Hematopoietic multipotent progenitor cell treated with erythropoietin and hydrocortisone succinate and interleukin-3 and kit ligand, for 6 days (in vitro differentiated cells): ENCODE measurements at places on chromosomes 3 and 15.

- DNase-seq = no peak
Observed at GRCh38 chr3:181264486-181264885, 274.9 kb upstream of the DNAJC19 start.

GRCh38 chr3:101888653-101889052 is 39.3 kb downstream of the NFKBIZ start:
- no peak for DNase-seq

DNA sequence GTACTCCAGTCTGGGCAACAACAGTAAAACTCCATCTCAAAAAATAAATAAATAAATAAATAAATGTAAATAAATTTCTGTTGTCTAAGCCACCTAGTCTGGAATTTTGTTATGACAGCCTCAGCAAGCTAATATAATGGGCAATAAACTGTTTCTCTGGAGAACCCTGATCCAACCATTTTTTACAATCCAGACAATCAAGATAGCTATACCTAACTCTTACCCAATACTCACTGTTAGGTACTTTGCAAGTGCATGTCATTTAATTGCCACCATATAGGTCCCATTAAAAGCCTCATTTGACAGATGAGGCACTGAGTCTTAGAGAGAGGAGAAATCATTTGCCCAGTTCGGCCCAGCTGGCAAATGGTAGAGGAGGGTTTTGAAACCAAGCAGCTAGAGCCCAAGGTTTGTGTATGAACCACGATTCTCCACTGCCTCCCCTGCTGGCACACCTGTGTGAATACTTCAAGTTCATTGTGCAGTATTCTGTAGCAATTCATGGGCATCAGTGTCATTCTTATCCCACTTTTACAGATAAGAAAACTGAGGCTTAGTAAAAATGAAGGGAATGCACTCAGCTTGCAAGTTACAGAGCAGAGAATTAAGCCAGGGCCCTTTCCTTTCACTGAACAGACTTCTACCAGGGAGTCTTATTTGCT is 107.0 kb upstream of the UBE2E1 start:
- no peak for DNase-seq

- DNase-seq = peak; percentile 13
Observed at GRCh38 chr15:67611370-67612369, 69.2 kb downstream of the MAP2K5 start.

DNA sequence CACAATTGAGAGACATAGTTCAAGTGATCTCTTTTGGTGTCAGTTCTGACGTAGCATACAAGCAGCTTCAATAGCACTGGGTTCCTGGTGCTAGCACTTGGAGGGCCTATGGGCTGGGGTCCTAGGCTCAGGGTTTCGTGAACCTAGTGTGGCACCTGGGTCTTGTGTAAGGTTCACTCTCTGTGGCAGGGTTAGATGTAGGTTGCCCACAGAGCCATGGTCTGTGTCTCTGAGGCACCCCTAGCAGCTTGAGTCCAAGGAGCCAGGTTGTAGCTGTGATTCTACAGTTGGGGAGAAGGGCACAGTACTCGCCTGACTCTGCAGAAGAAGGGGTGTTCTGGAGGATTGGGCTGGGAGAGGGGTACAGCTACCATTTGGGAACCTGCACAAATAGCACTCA is 282.6 kb upstream of the LRRC3B start:
- DNase-seq = no peak

DNA sequence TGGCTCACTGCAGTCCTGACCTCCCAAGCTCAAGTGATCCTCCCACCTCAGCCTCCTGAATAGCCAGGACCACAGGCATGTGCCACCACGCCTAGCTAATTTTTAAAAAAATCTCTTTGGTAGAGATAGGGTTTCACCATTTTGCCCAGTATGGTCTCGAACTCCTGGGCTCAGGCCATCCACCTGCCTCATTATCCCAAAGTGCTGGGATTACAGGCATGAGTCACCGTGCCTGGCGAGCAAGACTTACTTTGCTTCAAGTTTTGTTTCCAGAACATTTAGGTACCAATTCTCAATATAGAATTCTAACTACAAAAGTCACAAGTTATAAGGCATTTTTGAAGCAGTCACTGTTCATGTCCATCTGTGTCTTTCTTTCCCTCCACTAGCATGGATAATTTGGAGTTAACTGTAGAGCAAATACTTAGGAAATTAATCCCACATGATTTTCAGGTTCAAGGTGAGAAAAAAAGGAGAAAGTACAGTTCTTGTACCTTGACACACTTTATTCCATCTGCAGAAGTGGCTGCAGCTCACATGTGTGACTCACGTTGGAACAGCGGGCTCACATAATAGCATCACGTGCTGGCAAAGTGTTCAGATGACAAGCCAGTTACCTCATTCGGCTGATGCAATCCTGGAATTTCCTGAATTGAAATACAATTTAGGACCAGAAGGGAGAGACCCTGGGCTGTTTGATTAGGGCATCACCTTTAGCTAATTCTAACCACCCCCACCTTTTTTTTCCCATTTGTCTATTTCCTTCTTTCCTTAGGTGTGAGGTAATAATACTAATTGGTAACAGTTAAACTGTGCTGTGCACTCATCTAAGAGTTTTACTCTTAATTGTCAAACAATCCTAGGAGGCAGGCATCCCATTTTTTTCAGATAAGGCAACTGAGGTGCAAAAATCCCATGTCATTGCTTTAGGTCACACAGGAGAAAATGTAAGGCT is 46.9 kb upstream of the NEDD4 start:
- DNase-seq = no peak

- no peak for DNase-seq
Observed at GRCh38 chr3:128083980-128084674, 31.9 kb downstream of the SEC61A1 start.

DNA sequence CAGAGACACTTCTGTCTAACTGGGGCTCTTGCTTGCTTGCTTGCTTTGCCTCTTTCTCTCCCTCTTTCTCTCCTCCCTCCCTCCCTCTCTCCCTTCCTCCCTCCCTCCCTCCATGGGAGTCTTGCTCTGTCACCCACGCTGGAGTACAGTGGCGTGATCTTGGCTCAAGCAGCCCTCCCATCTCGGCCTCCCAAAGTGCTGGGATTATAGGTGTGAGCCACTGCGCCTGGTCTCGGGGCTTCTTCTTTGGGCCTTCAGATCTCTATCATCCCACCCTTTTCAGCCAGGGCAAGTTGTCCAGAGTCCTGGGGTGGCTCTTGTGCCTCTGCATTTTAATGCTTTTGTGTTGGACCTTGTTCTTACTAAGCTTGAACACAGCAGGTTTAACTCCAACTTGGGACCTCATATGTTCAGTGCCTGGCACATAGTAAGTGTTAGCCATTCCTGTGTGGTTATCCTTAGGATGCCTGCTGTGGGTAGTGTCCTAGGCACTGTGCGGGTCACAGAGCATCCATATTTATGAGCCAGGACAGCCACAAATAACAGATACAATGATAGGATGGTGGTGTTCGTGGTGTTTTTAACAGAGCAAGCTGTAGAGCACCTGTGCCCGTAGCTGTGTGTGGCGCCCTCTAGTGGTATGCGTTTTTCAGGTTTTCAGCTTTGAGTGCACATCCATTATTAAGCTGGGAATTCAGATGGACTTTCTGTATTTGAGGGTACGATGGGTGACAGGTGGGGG is 75.1 kb downstream of the CCK start:
- DNase-seq = peak; percentile 87

DNA sequence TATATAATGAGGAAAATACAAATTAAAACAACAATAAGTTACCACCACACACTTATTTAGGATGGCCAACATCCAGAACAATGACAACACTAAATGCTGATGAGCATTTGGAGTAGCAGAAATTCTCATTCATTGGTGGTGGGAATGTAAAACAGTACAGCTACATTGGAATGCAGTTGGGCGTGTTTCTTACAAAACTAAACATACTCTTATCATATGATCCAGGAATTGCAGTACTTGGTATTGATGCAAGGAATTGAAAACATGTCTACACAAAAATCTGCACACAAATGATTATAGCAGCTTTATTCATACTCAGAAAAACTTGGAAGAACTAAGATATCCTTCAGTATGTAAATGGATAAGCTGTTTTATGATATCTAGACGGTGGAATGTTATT is 594.2 kb downstream of the ZBBX start:
- no peak for DNase-seq

DNA sequence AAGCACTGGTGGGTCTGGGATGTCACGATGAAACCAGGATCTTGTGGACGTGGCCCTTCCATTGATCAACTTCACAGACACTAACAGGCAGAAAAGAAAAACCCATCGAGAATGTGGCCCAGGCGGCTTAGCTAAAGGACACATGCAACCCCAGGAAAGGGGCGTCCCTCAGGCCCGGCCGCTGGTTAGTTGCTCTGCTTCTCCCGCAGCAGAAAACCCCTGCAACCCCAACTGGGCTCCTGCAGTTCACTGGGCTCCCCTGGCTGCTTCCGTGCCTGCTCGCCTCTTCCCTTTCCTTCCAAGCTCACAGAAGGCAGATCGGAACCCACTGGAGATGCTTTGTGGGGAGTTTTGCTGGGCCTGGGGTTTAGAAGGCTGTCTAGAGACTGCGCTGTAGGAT is 1.1 kb downstream of the GASK1A start:
- DNase-seq = no peak

GRCh38 chr15:35479423-35479822 is 66.5 kb downstream of the DPH6 start:
- no peak for DNase-seq

- no peak for DNase-seq
Observed at GRCh38 chr15:29676961-29677402, 145.3 kb downstream of the TJP1 start.

GRCh38 chr3:10015461-10015904 is 10.8 kb upstream of the FANCD2 start:
- DNase-seq = no peak

DNA sequence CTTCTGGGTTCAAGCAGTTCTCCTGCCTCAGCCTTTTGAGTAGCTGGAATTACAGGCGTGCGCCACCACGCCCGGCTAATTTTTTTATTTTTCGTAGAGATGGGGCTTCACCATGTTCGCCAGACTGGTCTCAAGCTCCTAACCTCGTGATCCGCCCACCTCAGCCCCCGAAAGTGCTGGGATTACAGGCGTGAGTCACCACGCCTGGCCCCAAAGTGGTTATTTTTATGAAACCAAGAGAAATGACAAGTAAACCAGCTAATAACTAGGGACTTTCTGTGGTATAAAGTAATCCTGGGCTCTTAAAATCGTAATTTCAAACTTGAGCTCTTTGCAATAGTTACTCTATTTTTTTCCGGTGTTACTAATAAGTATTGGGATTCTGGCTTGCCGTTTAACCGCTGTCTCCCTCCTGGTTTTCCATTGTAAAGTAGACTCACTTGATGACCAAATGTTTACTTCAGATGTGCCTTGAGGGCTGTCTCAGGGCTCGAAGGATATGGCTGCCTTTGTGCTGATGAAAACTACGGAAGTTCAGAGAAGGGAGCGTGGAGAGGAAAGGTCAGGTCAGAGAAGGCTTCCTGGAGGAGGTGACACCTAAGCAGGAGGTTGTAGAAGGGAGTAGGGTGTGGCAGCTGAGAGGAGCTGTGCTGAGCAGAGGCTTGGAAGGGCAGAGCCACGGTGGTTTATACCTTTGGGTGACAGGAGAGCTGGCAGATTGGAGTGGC is 4.2 kb downstream of the ZSCAN2 start:
- no peak for DNase-seq

DNA sequence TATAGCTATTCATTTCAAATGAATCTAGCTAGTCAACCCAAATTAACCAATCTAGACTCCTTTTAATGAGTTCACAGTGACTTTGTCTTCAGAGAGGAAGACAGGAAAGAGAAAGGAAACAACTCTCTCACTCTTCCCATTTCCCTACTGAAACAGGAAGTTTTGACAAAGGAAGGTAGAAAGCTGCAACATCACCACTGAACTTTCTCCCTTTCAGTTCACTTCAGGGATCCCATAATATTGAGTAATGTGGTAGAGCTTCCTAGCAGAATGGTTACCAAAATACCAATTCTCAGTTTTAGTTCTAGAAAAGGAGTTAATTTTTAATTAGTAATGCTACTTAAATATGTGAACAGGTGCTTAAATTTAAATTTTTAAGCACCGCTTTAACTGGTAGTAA is 7.5 kb downstream of the VPS13C start:
- no peak for DNase-seq

DNA sequence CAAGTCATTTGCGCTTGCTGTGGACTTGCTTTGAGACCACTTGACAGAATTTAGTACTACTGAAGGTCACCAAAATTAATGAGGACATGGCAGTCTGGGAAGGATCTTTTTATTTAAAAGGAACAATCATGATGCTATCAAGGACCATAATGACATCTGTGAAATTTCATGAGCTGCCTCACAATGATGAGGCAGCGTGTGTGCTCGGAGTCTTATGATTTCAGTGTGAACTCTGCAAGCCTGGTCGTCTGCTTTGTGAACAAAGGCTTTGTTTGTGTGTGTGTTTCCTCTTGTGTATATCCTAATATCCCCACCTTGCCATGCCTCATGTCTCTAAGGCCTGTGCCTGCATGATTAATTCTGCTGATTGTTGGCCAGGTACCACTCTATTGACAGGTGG is 46.7 kb downstream of the RAD54L2 start:
- DNase-seq = no peak

DNA sequence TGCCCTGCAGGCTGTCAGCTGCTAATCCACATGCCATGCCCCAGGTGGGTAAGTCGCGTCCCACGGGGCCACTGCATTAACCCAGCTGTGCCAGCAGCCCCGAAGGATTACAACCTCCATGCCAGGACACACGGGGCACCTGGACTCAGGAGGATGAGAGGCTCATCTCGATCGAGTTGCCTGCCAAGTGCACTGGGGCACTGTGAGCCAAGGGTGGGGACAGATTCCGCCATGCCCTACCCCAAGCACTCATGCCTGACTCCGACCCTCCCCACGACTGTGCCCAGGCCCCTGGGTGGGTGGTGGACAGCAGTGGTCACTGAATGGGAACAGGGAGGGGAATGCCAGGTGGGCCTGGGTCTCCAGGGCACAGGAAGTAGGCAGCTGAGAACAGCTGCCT is 20.7 kb upstream of the SNRPA1 start:
- DNase-seq = no peak

DNA sequence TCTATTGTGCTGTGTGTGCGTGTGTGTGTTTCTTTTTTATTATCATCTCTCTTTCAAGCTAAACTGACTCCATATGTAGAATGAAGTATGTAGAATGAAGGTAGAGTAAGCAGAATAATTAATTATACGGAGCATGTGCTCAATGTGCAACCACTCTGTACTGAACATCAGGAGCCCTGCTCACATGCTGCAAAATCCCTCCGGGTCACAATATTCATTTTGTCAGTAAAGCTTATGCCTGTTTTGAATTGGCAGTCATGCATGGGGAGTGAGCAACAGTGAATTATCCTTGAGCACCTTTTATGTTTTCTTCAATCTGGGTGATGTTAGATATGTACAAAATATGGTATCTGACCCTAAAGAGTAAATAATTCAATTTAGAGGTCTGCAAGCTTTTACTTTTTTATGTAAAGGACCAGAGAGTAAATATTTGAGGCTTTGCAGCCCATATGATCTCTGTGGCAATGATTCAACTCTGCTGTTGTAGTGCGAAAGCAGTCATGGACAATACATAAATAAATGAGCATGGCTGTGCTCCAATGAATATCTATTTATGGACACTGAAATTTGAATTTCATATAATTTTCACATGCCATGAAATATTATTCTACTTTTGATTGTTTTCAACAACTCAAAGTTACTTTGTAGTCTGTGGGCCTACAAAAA is 199.9 kb downstream of the VGLL3 start:
- no peak for DNase-seq

- DNase-seq = no peak
Observed at GRCh38 chr3:128007033-128007424, 45.2 kb upstream of the SEC61A1 start.
